AG08396 (cell line): ENCODE measurements at places on chromosomes 12 and 14.

DNA sequence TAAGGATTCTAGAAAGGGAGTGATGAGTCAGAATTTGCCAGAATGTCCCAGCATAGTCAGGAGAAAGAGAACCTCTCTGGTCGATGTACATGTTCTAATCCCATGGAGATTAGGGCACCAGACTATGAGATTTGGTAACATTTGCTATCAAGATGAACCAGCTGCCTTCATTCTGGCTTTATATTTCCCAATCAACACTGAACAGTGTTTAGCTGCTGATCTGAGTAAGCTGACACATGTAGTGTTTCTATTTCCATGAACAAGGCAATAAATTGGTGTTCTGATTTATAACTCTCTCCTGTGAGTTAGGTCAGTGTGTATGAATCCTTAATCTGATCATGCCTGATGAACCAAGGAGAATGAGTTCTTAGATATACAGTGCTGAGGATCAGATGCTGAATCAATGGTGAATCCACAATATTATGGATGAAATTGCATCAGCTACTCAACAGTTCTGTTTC lies 158.0 kb upstream of the AMIGO2 start:
- DNase-seq = no peak

DNA sequence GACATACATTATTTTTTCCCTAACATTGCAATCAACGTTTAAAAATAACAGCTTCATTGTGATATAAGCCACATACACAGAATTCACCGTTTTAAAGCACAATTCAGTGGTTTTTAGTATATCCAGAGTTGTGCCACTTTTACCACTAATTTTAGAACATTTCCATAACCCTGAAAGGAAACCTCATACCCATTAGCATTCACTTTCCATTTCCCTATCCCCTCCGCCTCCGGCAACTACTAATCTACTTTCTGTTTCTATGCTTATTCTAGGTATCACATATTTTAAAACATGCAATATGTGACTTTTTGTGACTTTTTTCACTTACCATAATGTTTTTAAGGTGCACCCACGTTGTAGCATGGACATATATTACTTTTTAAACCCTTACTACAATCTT lies 55.6 kb upstream of the ISM2 start:
- DNase-seq = no peak

DNA sequence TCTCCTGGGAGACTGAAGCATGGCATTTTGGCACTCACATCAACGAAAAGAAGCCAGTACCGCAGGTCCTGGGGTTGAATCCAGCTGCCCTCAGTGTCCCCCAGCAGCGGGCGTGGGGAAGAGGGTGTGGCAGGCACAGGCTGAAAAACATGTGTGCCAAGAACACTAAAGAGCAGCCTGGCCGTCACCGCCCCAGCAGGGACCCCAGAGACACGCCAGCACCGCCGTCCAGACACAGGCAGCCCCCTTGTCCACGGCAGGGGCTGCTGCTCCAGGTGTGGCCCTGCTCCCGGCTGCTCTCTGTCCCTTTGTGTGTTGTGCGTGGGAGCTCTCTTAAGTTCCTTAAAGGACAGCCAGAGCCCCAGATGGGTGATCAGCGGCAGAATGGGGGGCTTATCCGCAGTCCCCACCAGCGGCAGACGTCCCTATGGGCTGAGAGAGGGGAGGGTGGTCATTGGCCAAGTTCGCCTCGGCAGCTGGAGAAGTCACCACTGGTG lies 556 bp downstream of the PHETA1 start:
- peak; percentile 48 for DNase-seq

GRCh38 chr12:88419794-88420193 lies 160.5 kb downstream of the KITLG start:
- no peak for DNase-seq

GRCh38 chr14:34678735-34679134 lies 35.7 kb downstream of the CFL2 start:
- DNase-seq = no peak

DNA sequence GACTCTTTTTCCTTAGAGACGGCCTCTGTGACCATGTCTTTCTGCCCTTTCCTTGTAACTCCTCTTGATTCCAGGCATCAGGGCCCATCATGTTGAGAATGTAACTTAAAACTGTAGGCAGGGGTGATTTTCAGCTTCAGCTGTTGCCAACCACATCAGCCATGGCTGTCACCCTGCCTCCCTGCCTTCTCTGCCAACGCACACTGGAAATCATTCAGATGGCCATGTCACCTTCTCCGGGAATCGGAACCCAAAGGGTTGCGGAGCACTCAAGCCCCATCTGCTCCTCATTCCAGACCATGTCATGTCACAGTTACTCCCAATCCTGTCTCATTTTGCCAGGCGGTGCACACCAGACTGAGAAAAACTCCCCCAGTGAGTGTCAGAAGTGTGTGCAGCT lies 72.1 kb downstream of the EMP1 start:
- no peak for DNase-seq

- no peak for DNase-seq
These were observed 120.0 kb downstream of the PRICKLE1 start for GRCh38 chr12:42469355-42470175.

DNA sequence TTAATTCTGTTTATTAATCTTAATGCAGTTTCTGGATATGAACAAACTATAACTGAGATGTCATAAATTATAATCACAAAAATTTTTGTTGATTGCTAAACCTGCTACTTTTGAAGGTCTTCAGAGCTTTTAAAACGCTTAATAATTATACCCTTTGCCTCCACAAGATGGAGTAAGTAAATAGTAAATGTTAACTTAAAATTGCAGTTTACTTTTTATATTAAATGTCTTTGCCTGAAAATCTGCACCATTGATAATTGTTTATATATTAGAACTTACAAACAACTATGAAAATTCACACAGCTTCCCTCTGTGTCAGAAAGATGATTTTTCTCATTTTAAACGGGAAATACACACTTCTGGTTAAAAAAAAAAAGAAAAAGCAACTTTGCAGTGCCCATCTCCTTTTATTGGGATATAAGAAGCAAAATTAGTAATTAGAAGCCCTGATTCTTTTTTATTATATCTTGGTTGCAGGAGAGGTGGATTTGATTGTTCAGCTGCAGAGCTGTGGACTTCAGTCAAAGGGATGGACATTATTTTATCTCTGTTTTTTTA lies 35.6 kb downstream of the SCFD1 start:
- no peak for DNase-seq

GRCh38 chr12:127819056-127819455 lies 447.9 kb upstream of the TMEM132C start:
- no peak for DNase-seq

DNA sequence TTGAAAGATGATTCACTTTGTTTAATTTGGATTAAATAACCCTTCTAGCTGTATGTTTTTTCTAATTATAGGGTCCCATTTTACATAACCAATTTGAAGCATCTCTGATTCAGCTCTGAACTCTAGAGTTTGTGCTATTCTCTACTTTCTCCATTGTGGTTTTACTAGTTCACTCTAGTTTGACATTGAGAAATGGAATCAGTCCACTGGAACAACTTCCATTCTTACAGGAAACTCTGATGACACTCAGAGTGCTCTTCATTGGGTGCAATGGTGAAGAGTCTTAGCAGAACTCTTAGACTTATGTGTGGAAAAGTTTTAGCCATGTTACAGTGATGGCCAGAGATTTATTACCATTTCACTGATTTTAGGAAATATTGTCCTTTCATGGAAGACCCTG lies 140.7 kb downstream of the DYRK2 start:
- no peak for DNase-seq

DNA sequence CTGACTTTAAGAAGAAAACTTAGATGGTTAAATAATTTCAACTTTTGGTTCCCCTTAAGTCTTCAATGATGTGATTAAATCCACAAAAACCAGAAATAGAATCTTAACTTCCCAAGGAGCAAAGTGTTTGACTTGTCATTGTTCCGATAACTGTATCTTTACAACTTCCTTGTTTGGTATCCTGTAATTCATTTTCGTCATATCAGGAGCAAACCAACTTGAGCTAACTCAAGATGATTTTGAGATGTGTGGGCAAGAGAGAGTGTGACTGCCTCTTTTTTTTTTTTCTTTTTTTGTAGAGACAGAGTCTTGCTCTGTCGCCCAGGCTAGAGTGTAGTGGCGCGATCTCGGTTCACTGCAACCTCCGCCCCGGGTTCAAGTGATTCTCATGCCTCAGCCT lies 25.3 kb downstream of the DRAM1 start:
- DNase-seq = no peak

- no peak for DNase-seq
These were observed 50.6 kb downstream of the DRAM1 start for GRCh38 chr12:101927999-101928398.

GRCh38 chr14:37698840-37699777 lies 103.7 kb downstream of the TTC6 start:
- DNase-seq = no peak

DNA sequence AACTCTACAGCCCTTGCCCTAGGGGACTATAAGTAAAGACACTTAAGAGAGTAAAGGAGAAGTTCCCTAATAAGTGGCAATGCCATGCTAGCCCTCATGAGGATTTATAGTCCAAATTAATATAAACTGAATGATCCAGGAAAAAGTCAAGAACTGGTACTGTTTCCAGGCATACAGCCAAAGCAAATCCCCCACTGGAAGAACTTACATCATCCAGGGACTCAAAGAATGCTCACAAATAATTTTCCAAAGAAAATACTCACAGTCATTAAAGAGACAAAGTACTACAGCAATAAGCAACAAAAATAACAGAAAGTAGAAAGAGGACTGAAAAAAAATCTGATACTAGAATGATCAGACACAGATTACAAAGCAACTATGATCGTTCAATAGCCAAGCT lies 79.7 kb upstream of the RAP1B start:
- DNase-seq = peak; percentile 16

GRCh38 chr14:89493877-89494634 lies 77.0 kb upstream of the FOXN3 start:
- DNase-seq = no peak

GRCh38 chr12:3055026-3055703 lies 22.0 kb upstream of the TSPAN9 start:
- no peak for DNase-seq

DNA sequence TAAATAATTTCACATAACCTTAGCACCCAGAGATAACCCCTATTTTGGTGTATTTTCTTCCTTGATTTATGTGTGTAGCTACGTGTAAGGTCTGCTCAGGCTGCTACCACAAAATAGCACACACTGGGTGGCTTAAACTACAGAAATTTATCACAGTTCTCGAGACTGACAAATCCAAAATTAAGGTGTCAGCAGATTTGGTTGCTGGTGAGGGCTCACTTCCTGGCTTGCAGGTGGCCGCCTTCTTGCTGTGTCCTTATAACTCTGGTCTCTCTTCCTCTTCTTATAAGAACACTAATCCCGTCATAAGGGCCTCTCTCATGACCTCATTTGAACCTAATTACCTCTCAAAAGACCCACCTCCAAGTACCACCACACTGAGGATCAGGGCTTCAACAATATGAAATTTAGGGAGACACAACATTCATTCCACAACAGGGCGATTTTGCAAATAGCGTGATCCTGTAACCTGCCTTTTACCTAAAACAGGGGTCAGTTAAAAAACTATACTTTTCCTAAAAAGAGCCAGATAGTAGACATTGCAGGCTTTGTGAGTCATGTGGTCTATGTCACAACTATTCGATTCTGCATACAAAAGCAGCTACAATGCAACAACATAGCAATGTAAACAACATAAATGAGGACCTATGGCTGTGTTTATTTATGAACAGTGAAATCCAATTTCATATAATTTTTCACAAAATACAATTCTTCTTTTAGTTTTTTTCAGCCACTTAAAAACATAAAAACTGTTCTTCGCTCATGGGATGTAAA lies 371.7 kb downstream of the DPF3 start:
- DNase-seq = no peak
